Fibroblast of lung (primary cell): ENCODE measurements at places on chromosomes 16 and 17. TPM values are rescaled to one million over a fixed set of nuclear protein-coding genes. Genes with fewer than 3 reads are reported as not detected.
A peak's percentile ranks its signal among the peaks of the same experiment; 100 is the strongest.

GRCh38 chr16:71896764-71897368, 1.5 kb downstream of the IST1 start:
- no peak for DNase-seq
- H3K36me3 ChIP-seq = no peaks in the 10 kb centered on the region
- H3K27ac ChIP-seq = peak overlapping the region; percentile 99
- peaks cover 3% of the 10 kb centered on the region for H3K4me1 ChIP-seq

DNA sequence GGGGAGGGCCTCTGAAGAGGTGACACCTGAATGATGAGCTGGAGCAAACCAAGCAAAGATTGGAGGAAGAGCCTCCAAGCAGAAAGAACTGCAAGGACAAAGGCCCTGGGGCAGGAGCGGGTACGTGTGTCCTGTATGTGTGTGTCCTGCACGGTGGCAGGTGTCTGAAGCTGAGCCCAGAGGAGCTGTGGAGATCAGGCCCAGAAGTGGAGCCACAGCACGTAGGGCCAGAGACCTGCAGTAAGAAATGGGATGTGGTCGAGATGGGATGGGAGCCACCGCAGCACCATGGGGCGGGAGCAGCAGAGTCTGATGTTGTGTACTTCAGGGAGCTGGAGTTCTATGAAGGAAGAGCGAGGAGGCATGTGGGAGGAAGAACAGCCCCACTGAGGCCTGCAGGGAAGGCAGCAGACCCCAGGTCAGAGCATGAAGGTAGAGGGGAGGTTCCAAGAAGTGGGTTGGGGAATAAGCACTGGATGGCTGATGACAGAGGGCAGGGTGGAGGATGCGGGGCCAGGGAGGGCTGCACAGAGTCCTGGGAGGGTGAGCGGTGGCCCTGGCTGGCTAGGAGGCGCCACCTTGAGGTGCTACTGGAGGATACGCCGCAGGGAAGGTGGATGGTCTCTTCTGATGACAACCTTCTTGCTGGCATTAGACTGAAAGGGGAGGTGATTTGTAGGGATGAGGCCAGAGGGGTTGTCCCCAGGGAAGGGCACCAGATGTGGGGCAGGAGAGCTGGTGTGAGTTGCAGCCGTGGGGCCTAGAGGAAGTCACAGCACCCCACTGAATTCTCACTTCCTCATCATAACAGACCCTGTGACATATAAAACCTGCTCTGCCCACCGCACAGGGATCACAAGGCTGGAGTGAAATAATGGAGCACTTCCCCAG, 10.6 kb upstream of the CETP start:
- no peaks in the 10 kb centered on the region for H3K4me1 ChIP-seq
- no peak overlapping the region for H3K4me3 ChIP-seq
- H3K36me3 ChIP-seq = no peaks in the 10 kb centered on the region
- H3K27me3 ChIP-seq = no peaks in the 10 kb centered on the region
- no peak overlapping the region for H3K27ac ChIP-seq
- DNase-seq = no peak

DNA sequence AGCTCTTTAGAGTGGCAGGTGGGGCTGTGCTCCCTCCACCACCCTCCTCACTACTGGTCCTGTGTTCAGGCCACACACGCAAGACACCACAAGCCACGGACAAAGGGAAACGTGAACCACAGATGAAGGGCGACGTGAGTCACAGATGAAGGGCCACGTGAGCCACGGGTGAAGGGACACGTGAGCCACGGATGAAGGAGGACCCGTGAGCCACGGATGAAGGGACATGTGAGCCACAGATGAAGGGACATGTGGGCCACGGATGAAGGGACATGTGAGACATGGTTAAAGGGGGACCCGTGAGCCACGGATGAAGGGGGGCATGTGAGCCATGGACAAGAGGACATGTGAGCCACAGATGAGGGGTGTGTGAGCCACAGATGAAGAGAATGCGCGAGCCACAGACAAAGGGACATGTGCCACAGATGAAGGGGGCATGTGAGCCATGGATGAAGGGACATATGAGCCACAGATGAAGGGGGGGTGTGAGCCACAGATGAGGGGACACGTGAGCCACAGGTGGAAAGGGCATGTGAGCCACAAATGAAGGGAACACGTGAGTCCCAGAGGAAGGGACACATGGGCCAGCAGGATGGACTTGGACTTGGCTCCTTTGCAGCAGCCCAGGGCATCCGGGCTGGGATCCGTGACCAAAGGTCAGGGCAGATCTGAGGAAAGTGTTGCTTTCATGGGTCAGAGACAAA, 15.6 kb downstream of the ZNF469 start:
- no peaks in the 10 kb centered on the region for H3K4me1 ChIP-seq
- no peak overlapping the region for H3K4me3 ChIP-seq
- H3K36me3 ChIP-seq = no peaks in the 10 kb centered on the region

The MT1X gene
- 86.8 and 137 TPM in 2 replicates for total RNA-seq

The SPAG7 gene
- total RNA-seq = 42.9 and 62.8 TPM in 2 replicates

GRCh38 chr17:64099543-64099942, 30.4 kb downstream of the ERN1 start:
- H3K27me3 ChIP-seq = no peaks in the 10 kb centered on the region
- H3K4me3 ChIP-seq = no peak overlapping the region
- H3K36me3 ChIP-seq = no peaks in the 10 kb centered on the region
- H3K27ac ChIP-seq = no peak overlapping the region
- no peaks in the 10 kb centered on the region for H3K4me1 ChIP-seq
- DNase-seq = no peak

The KRT32 gene
- under 0.01 TPM in 2 replicates for total RNA-seq

- H3K27ac ChIP-seq = no peak overlapping the region
- H3K36me3 ChIP-seq = no peaks in the 10 kb centered on the region
- no peak for DNase-seq
- H3K27me3 ChIP-seq = no peaks in the 10 kb centered on the region
Measured at GRCh38 chr17:73589363-73589980, 54.8 kb downstream of the SDK2 start.

- H3K4me1 ChIP-seq = no peaks in the 10 kb centered on the region
- no peaks in the 10 kb centered on the region for H3K27me3 ChIP-seq
- peak; percentile 19 for DNase-seq
- no peak overlapping the region for H3K4me3 ChIP-seq
- H3K27ac ChIP-seq = no peak overlapping the region
Measured at GRCh38 chr16:1651094-1651973, 26.7 kb upstream of the JPT2 start.

- H3K36me3 ChIP-seq = peaks cover 12% of the 10 kb centered on the region
- H3K27me3 ChIP-seq = no peaks in the 10 kb centered on the region
- H3K27ac ChIP-seq = no peak overlapping the region
- no peaks in the 10 kb centered on the region for H3K4me1 ChIP-seq
- DNase-seq = peak; percentile 23
Measured at GRCh38 chr17:40260528-40260927, 27.2 kb upstream of the CDC6 start.

- no peak overlapping the region for H3K27ac ChIP-seq
- no peaks in the 10 kb centered on the region for H3K4me1 ChIP-seq
Measured at GRCh38 chr16:56263711-56264608, 72.7 kb downstream of the GNAO1 start.

- H3K4me3 ChIP-seq = peak overlapping the region; percentile 72
- peaks cover 39% of the 10 kb centered on the region for H3K4me1 ChIP-seq
- no peaks in the 10 kb centered on the region for H3K36me3 ChIP-seq
- no peaks in the 10 kb centered on the region for H3K27me3 ChIP-seq
- peak overlapping the region; percentile 98 for H3K27ac ChIP-seq
Measured at GRCh38 chr17:77320485-77321256, 179.9 kb downstream of the SEC14L1 start.

- no peaks in the 10 kb centered on the region for H3K27me3 ChIP-seq
- H3K36me3 ChIP-seq = peaks cover 38% of the 10 kb centered on the region
- DNase-seq = no peak
- H3K27ac ChIP-seq = no peak overlapping the region
Measured at GRCh38 chr17:50081757-50082156, 13.4 kb upstream of the PDK2 start.

The SPN gene
- total RNA-seq = not detected in 2 replicates

DNA sequence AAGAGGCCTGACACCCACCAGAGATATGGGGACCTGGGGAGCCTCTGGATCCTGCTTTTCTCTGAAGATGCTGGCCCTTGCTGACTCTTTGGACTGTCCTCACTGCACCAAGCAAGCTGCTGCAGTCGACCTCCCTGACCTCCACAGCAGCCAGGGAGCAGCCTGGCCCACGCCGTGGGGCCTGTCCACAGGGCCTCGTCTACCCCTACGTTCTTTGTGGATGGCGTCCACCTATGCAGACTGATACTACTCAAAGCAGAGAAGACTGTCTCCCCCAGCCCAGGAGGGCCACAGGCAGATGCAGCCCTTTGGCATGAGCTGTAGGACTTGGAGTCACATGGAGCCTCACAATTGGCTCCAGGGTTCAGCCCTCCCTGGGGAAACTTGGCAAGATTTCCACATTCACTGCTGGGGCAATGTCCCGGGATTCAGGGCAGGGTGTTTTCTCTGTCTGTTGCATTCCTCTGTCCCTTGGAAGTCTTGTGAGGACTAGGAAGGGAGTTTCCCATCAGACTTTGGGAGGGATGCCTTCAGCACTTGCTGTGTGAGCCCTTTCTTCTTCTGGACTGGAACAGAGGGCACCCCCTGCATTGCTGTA, 152.2 kb downstream of the NTN1 start:
- no peaks in the 10 kb centered on the region for H3K4me1 ChIP-seq

DNA sequence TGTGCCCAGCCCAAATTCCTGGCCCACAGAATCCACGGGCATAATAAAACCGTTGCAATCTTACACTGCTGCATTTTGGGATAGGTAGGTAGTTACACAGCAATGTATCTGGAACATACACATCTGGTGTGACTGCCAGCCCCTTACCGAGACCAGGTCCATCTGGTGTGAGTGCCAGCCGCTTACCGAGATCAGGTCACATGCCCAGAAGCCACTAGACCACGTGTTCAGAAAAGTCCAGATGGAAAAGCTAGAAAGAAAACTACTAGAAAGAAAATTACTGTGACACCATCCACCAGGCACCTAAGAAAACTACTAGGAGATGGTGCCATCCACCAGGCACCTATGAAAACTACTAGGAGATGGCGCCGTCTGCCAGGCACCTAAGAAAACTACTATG, 19.4 kb downstream of the PIK3R5 start:
- H3K27ac ChIP-seq = no peak overlapping the region
- no peaks in the 10 kb centered on the region for H3K27me3 ChIP-seq

DNA sequence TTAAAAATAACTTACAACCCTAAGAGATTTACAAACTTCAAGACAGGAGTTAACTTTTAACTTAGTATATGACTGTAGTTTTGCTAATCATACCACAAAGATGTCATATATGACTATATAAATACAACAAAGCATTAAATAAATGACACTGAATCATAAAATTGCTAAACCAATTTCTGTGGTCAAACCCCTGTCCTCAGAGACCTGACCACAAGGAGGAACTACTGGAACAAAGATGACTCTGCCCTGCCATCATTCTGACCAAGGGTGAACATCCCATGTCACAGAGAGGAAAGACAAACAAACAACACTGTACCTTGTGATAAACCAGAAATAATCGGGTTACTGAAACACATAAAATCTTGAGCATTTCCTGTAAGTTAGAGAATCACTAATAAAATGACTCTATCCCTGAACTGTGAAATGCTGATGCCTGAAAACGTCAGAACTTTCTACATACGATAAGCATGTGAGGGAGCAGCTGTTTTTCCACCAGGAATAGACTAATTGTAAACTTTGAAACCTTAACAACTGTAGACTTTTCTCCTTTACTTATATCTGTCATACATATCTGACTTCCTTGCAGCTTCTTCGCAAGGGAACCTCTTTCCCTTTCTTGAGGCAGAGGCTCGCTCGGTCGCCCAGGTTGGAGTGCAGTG, 47.9 kb downstream of the WDR59 start:
- peak; percentile 70 for DNase-seq
- H3K4me3 ChIP-seq = no peak overlapping the region
- peak overlapping the region; percentile 56 for H3K27ac ChIP-seq
- H3K36me3 ChIP-seq = no peaks in the 10 kb centered on the region
- H3K4me1 ChIP-seq = no peaks in the 10 kb centered on the region

DNA sequence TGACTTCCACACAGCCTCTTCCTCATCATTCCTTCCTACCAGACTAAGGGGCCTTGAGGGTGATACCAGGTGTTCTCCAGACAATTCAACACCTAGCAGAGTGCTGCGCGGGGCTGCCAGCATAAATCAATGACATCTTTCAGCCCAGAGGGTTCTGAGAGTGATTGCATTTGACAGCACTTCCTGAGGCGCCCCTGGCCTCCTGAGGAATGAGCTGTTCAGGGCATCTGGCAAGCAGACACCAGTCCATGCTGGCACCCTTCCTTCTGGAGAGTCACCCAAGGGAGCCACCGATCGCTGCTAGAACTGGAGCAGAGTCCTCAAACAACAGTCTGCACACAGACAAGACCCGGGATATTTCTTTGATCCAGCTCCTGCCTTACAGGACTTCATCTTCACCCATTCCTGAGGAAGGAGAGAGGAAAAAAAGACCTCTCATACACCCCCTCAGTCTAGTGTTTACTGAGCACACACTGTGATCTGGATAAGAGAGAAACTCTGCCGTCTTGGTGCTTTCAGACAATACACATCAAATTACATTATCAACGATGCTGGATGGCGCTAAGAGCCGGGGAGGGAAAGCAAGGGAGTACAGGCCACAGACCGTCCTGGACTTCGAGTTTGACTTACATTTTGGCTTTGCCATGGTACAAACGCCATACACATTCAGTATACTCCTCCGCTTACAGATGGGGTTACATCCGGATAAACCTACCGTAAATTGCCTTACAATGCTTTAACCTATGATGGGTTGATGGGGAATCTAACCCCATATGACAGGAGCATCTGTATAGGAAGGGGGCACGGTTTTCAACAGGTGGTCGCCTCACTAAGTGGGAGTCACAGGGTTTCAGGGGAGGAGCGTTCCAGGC, 23.0 kb downstream of the NPTX1 start:
- no peak for DNase-seq
- peak overlapping the region; percentile 71 for H3K4me3 ChIP-seq
- H3K27ac ChIP-seq = no peak overlapping the region
- no peaks in the 10 kb centered on the region for H3K36me3 ChIP-seq
- no peaks in the 10 kb centered on the region for H3K27me3 ChIP-seq
- peaks cover 8% of the 10 kb centered on the region for H3K4me1 ChIP-seq

The SPNS2 gene
- under 0.01 and 0.17 TPM in 2 replicates for total RNA-seq

DNA sequence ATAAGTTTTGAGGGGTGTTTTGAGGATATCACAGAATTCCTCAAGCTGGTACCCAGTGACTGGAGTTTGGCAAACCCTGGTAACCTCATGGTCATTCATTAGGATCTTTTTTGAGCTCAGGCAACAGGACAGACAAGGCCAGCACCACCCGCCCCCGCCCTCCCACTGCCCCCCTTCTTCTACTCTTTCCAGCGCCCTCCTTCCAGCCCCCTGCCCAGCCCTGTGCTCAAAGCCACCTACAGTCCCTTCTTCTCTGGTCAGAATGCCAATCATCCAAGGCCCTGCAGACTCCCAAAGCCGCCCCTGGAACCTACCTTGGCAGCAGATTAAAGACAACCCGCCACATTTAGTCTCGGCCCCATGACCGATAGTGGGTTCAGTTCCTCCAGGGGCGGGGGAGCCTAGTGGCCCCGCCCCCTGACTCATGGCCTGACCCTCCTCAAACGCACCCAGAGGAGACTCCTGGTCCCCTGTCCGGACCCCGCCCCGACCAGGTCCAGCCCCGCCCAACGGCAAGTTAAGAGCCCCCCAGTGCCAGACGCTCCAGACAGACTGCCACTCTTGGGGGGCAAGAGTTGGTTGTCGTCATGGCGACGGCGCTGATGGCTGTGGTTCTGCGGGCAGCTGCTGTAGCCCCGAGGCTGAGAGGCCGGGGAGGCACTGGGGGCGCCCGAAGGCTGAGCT, at the start of gene NAGS:
Gene NAGS, plus strand, starts transcription at position 546 of the 684 bp plus-strand sequence. Its CDS starts 42 bp downstream, at position 588.
- peaks cover 17% of the 10 kb centered on the region for H3K4me1 ChIP-seq
- no peak within 1 kb of the TSS for H3K27ac ChIP-seq
- DNase-seq = peak; percentile 49

- no peak overlapping the region for H3K27ac ChIP-seq
- no peaks in the 10 kb centered on the region for H3K4me1 ChIP-seq
- no peaks in the 10 kb centered on the region for H3K27me3 ChIP-seq
- DNase-seq = no peak
Measured at GRCh38 chr16:88505405-88506082, 52.5 kb downstream of the ZFPM1 start.
